ENCODE measurements at places on chromosomes 11 and 22.
A peak's percentile ranks its signal among the peaks of the same experiment; 100 is the strongest.

- DNase-seq: no peak
Measured at GRCh38 chr11:83715927-83716535, 429.9 kb upstream of the CCDC90B start.

DNA sequence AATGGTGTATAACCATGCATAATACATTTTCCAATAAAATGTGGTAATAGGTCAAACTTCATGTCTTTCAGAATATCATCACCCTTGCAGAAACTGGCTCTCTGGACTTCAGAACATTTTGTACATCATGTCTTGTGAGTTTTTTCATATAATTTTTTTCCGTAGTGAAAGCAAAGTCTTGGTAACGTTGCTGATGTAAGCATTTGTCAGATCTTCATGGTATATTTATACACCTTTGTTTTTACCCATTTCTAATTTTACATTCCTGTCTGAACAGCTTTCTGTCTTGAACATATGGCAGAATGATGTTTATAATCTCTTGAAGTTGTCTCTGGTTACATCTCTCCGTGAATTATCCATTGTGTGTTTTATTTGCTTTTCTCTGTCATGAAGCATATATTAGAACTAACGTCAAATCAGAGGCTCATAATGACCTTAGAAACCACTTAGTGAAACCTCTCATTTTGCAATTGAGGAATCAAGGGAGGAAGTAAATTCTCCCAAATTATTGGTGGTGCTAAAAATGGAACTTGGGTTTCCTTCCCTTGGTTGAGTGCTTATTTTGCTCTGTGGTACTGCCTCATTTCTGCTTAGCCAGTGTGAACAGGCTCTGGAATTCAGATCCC, 37.4 kb downstream of the CSRP3 start:
- DNase-seq: no peak

GRCh38 chr11:26326793-26327400, 5.0 kb upstream of the ANO3 start:
- no peak for DNase-seq

DNA sequence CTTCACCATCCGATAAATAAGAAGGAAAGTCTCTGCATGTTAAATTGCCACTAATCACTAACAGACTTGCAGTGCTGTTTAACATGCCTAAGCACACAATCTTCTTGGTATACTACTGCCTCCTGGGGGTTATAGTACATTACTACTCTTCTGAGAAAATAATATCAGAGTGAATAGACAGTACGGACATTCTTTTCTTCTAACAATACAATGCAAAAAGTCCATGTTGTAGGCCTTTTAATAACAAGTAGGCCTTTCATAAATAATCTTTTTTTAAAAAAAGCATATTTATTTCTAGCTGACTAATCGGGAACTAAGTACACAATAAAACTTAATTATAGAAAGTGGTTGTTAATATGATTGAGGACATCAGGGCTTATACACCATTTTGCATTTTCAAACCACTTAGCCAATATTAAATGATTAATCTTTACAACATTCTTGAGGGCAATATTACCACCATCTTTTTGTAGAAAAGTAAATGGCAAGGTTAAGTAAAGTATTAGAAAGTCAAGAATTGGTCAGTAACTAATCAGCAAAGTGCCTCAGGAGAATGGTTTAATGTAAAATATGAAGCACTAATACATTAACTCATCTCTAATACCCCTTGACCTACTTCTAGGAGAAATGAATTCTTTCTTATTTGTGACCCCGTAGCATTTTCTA, 84.7 kb downstream of the TTC28 start:
- DNase-seq: peak; percentile 9

- peak; percentile 13 for DNase-seq
Measured at GRCh38 chr11:123690485-123690884, 36.1 kb upstream of the SCN3B start.

- DNase-seq: no peak
Measured at GRCh38 chr22:30283342-30283741, 6.0 kb downstream of the CASTOR1 start.

DNA sequence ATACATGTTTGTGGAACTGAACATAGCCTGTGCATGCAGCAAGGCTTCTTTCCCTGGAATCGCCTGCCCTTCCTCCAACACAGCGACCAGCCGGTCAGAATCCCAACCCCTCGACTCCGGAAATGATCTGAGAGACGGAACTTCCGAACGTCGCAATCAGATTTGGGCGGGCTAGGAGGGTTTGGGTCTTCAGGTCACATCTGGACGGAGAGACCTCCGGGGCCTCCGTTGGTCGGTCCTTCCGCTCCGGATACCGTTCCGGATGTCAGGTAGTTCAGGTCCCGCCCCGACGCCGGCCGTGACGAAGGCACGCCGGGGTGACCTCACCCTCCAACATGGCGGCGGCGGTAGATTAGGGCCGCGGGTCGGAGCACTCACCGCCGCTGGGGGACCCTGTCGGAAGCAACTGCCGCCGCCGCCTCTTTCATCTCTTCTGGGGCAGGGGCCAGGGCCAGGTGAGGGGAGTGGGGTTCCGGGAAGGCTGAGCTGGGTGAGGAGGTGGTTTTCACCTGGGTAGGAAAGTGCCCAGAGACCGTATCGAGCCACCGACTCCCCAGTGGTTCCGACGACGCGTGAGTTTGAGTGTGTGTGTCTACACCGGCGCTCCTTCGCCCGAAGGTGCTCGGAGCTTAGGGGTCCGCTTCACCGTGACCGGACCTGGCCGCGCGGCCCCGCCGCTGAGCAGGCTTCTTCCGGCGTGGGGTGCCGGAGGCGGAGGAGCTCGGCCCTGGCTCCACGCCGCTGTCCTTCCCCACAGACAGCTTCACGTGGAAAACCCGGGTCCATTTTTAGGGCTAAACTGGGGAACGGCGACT, at the start of gene BCL2L13:
Gene BCL2L13, plus strand, starts transcription at position 326 of the 815 bp plus-strand sequence. CDS start 16,955 bp downstream, outside the sequence.
- peak; percentile 75 for DNase-seq

DNA sequence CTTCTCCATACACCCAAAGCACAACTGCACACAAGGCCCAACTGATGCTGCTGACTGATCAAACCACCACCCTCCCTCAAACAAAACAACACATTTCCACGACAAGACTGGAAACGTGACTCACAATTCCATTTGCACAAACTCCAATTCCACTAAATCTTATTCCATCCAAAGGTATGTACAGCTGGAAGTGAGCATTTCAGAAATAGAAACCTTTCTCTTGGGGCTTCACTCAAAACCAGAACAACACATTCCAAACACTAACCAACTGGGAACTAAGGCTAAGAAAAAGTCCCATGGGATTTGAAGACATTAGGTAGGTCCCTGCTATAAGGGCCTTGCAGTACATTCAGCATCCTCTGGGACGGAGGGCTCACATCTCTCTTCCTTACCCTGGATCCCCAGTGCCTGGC, 19.6 kb downstream of the MORC2 start:
- DNase-seq: peak; percentile 8

DNA sequence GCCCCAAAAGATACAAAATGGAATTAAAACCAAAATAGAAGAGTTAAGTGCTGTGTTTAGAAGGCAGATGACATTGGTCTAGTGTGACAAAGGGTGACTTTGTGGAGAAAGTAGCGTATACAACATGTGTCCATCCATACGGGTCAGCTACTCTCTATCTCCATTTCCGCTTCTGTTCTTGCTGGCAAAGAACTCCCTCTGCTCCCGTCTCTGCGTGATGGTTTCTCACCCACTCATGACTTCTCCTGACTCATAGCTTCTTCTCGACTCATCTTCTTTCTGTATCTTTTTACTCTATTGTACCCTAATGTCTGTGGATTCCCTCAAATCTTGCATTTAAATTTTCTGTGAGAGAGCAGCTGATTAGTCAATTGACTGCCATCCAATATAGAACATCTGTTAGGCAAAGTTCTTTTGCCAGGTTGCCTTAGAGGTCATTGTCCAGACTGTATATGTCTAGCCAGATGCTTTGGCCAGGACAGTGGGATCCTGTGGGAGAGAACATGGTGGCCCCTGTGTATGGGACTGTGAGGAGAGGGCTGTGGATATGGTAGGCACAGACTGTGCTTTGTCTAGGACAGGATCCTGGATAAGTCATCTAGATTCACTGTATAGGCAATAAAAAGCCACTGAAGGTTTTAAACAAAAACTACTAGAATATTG, 28.4 kb downstream of the MMP13 start:
- DNase-seq: no peak

DNA sequence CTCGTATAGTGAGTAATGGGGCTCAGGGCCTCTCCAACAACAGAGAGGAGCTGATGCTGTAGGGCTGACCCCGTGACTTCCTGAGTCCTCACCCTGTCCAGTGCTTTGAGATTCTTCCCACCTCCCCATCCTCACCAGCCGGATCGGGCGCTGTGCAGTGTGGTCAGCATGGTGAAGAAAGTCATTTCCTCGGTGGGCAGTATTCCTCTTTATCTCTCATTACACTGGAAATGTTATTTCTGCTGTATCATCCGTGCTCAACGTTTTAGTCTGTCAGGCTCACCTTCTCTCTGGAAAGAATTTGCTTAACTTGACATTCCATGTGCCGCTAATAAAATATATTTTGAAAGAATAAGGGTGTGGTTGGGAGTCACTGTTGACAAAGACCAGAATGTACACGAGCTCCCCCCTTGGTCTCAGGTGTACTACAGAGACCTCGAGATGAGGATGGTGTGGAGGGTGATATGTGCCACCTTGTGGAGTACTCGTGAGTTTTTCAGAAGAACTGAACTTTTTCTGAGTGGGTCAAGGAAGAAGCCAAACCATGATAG, 25.7 kb upstream of the SCGB1A1 start:
- DNase-seq: peak; percentile 82

DNA sequence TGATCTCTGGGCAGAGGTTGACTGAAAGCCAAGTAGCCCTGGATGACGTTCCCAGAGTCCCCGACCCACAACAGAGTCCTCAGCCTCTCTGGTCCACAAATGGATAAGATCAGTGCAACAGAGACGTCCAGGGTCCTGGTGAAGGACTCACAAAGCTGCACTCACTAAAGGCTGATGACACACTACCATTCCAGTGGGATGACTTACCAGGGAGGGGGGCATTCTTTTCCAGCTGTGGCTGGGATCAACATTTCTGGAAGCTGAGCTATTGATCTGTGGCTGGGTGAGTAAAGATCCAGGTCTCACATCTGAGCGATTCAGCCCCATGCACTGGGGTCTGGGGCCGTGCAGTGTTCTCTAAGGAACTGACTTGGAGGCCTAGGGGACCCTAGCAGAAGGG, 296.2 kb downstream of the NTM start:
- no peak for DNase-seq

GRCh38 chr22:31250740-31251600, 38.9 kb downstream of the LIMK2 start:
- DNase-seq: no peak

DNA sequence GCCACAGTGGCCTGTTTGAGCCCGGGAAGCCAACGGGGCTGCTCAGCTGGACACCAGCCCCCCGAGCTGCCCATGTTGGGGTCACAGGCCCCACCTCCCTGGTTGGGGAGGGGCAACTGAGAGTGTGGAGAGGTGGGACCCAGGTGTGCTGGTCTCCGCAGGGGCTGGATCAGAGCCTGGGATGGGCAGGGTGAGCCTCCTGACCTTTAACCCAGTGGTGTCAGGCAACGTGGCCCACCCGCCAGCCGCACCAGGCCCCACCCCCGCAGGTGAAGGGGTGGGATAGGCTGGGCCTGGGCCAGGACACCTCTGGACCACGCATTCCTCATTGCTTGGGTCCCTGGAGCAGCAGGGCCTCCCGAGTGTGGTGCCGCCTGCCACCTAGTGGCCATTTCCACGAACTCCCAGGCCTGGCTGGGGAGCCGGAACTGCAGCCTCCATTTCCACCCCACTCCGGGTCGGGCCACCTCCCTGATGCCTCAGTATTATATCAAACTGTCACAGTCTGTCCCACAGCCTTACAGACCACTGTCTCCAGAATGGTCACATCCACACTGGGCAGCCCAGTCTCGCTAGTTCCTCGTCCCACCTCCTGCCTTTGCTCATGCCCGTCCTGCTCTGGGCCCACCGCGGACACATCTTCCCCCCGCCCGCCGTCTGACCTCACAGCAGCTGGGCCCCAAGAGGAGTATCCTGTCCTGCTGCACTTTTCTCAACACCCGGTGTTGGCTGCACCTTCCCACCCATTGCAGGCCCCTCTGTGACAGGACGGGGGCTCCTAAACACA, 13.3 kb upstream of the PPP6R3 start:
- DNase-seq: peak; percentile 82

DNA sequence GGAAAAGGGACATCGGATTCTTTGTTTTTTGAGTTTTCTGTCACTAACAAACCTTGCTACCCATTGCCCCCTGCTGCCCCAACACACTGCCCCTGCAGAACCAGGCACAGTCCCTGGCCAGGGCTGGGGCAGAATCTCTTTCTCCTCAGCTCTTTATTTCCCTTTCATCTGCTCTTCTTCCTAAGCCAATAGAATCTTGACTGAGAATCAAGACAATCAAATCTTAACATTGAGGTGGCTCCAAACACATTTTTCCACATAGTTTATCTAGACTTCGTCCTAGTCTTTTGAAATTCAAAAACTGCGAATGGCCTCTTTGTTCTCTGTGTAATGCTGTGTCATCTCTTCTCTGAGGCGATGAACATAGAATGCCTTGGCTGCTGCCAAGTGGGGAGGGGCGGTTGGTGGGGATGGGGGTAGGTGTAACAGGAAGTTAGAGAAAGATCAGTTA, 16.1 kb upstream of the NTM start:
- no peak for DNase-seq

DNA sequence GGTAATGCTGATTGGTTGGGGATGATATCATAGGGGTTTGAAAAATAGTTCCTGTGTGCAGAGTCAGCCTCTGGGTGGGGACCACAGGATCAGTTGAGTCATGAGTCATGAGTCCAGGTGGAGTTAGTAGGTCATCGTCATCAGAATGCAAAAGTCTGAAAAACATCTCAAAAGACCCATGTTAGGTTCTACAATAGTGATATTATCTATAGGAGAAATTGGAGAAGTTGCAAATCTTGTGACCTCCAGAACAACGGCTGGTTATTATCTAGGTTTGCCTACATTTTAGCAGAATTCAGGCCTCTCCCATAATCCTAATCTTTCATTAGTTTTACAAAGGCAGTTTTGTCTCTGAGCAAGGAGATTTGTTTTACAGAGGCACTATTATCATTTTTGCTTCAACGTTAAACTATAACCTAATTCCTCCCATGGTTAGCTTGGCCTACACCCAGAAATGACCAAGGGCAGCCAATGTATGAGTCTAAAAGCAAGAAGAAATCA, 38.9 kb downstream of the MS4A2 start:
- no peak for DNase-seq

GRCh38 chr11:92224407-92225124, at the start of gene FAT3:
Gene FAT3, plus strand, starts transcription at chr11:92224818. Its CDS starts 127,295 bp downstream, at chr11:92352113.
- DNase-seq: peak; percentile 56
